Activated naive CD4-positive, alpha-beta T cell treated with Interleukin-2 at 50 U/mL for 16 hours (primary cell): ENCODE measurements at places on chromosomes 4 and X.

- DNase-seq = no peak
Measured at GRCh38 chr4:10872833-10873517, 188.4 kb upstream of the CLNK start.

GRCh38 chrX:115284877-115285276, 4.6 kb upstream of the LUZP4 start:
- DNase-seq = no peak

DNA sequence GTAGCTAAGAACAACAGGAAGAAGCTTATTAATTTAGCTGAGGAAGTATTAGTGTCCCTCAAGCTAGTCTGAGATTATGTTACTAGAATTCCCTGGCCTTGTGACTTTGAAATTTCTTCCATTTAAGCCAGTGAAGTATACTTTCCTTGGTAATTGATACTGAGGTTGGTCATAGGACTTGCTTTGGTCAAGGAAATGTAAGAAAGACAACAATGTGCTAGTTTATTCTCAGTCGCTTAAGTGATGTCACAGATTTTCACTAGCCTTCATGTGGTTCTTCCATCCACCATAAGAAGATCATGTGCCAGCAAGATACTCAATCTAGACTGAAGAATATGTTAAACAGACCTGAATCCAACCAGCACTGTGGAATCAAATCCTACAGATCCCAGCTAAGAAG, 1140.1 kb downstream of the TECRL start:
- DNase-seq = no peak

DNA sequence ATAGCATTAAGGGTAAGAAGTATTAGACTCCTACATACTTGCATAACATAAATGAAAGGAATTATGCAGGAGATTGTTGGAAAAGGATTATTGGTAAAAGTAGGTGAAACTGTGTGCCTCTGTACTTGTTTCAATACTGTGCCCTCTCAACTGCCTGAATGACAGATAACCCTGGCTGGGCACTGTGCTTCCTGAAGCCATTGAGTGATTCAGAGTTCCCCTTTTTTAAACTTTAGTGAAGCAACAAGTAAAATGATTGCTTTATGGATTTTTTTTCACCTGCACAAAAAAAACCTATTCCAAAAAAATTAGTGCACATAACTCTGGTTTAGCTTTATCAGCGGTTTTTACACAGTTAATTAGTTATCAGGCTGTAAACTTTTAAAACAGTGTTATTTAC, 204.8 kb downstream of the TRAM1L1 start:
- DNase-seq = no peak

GRCh38 chr4:120354381-120354780, 287.7 kb upstream of the MAD2L1 start:
- no peak for DNase-seq

DNA sequence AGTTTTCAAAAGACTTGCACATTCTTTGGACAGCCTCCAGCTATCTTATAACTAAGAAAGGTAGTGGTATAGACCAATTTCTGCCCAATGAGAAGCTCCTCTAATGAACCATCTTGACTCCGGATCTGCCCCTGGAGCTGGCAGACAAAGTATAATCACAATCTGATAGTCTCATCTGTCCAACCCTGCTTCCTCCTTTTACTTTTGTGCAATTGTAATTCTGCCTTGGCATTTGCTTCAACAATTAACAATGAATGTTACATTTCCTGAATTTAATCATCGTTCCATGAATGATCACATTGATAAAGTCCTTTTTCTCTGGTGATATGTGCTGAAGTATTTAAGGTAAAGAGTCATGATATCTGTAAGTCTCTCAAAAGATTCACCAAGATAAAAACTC, 27.8 kb downstream of the FRYL start:
- DNase-seq = no peak

- no peak for DNase-seq
Measured at GRCh38 chr4:73099143-73099542, 29.6 kb upstream of the COX18 start.

DNA sequence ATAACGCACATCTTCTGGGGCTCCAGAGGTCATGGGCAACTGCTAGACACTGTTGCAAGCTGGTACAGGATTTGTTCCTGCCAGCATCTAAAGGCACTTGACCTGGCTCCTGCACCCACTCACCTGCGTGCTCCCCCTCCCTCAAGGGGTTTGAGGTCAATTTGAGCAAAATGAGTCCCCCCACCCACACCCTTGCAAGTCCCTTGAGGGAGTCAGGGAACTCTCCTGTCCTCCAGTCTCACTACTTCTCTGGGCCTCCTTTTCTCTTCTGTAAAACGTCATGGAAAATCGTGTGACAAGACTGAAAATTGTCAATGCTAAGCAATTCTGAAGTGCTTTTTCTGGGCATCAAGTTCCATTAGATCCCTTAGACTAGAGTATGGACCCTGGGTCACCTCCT, 39.9 kb upstream of the PGK1 start:
- no peak for DNase-seq

- DNase-seq = no peak
Measured at GRCh38 chrX:123588723-123589122, 144.1 kb downstream of the THOC2 start.

DNA sequence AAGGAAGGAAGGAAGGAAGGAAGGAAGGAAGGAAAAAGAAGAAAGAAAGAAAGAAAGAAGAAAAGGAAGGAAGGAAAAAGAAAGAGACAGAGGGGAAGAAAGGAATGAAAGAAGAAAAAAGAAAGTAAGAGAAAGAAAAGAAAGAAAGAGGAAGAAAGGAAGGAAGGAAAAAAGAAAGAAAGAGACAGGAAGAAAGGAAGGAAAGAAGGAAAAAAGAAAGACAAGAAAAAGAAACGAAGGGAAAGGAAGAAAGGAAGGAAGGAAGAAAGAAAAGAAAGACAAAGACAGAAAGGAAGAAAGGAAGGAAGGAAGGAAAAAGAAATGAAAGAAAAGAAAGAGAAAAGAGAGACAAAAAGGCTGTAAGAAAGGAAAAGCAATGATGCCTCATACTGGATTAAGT, 101.1 kb upstream of the PPP2R3B start:
- DNase-seq = no peak

DNA sequence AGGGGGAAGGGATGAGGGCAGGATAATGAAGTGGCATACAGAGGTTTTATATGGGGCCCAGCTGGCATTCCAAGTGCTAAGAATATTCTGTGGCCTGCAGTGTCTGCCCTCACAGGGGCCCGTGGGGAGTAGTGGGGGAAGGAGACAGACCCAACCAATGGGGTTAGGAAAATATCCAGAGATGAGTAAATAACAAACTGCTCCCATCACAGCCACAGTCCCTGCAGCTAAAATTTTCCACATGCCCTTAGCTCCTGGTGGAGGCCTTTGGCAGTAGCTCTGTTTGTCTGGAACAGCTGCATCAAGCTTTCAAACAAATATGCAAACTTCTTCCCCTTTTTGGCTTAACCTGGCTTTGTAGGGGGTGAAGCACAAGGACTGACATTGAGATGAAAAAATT, 3.1 kb downstream of the SRPX2 start:
- no peak for DNase-seq

DNA sequence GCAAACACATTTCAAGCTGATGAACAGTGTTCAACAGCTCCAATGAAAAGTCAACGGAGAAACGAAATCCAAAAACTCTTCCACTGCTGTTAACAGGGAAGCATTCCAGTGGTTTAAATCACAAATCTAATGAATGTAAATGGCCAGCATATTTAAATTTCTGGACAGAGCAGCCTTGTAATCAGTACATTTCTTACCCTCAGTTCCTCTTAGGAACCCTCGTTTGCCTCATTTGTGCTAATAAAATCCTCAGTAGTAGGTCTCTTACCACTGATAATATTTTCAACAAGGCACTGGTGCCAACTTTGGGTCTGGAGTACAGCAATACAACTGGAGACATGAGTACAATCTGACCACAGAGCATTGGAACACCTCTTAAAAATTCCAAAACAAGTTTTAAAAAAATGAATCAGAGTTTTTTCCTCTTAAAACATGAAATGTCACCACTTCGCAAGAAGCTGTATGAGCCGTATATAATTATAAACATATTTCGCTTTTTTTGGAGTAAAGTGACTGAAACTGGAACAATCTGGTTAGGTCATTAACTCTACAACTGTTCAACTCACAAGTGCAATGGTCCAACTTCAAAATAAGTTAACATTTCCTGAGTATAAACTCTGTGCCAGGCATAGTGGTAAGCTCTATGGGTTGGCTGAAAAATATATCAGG, 211.2 kb downstream of the CPEB2 start:
- DNase-seq = no peak

GRCh38 chr4:147590249-147590920, 26.8 kb upstream of the TMEM184C start:
- peak; percentile 39 for DNase-seq

DNA sequence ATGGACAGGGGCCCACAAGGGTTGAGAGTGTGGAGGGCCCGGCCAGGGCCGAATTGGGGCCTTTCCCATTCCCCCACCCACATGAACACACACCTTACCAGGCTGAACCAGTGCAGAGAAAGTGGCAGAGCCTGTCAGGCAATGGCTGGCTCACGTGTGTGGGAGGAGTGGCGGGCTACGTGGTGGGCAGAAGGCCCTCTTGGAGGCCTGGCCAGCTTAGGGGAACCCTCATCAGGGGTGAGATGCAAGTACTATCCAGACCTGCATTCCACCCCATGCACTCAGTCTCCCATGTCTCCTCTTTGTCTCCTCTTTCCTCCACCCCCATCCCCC, 965 bp downstream of the TCEAL4 start:
- DNase-seq = no peak

GRCh38 chr4:61723492-61723891, 523.4 kb downstream of the ADGRL3 start:
- DNase-seq = no peak

DNA sequence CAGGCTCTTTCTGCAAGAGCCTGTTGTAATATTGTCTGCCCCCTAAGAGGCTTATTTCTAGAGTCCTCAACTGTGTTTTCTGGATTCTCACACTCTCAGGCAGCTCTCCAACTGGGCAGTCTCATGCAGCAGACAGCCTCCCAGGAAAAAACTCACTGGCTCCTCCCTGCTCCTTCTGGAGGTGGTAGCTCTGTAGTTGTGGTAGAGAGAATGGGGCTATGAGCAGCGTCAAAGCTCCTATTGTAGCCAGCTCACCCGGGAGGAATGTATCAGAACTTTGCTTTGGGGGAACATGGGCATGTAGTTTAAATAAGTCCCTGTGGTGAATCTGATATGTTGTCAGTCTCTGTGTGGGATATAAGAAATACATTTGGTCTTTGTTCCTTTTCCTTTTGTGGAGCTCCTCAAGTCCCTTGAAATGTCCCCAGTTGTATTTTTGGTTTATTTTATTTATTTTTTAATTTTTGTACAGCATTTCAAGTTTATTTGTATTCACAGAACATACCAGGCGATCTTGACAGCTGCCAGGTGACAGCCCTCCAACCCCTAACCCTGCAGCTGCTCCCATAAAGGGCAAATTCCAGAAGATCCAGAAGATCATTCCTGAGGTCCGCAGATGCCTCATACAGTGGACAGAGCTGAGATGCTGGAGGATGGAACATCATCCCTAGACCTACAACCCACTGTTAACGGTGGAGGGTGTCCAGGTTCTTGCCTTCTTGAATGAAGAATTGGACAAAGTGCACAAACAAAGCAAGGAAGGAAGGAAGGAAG, 45.7 kb downstream of the TRIM61 start:
- DNase-seq = no peak
